ENCODE measurements at places on chromosomes 4 and X.

DNA sequence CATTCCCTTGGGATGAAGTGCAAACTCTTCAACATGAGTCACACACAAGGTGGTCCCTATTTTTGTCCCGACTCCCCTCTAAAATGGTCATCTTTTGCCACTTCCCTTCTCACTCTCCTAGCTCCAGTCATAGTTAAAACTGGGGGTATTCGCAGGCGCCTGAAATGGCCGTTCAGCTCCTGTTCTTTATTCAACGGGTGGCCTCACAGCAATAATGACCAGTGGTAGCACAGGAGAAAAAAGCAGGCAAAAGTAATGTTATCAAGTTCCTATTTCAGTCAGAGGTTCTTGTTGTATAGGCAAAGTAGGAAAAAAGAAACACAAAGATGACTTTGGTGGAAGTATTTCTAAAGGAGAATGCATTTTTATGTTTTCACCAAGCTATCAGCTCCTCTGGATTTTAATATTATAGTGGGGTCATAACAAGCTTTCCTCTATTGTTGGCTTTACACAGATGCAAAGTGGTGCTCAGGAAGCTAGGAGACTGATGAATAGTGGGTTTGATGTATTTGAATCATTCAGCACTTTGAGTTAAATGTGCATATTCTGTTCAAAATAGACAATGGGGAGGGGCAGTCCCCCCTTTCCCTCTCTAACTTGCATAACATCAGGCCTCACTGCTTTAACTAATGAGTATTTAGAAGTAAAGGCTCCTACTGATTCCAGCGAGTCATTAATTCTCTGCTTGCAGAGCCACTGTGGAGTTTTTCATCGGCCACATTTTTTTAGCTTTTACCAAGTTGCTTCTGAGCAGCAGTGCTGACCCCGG, 171.2 kb upstream of the NDP start:
- DNase-seq = no peak

- no peak for DNase-seq
Observed at GRCh38 chr4:156169011-156169410, 215.3 kb upstream of the CTSO start.

GRCh38 chrX:154374313-154375155, at the start of gene FLNA:
FLNA (minus strand) TSS chrX:154374634; CDS start chrX:154371245, 3,389 bp downstream.
- DNase-seq = no peak

- no peak for DNase-seq
Observed at GRCh38 chr4:171583790-171584189, 229.4 kb upstream of the GALNTL6 start.

- DNase-seq = no peak
Observed at GRCh38 chr4:54842656-54843055, 184.9 kb downstream of the KIT start.

DNA sequence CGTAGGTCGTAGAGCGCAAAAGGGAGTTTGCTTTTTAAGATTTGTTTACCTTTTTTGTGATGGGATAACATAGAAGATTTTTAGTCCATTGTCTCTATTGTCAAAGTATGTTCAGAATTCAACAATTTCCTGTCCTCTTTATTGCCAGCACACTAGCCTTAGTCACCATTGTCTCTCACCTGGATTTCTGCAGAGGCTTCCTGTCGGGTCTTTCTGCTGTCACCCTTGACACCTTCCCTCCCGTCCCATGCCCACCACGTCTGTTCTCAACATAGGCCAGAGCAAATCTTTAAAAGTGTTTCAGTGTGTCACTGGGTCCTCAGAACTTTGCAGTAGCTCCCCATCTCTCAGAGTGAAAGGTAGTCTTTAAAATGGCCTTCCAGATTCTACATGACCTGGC, 323.9 kb downstream of the TENM3 start:
- no peak for DNase-seq

GRCh38 chr4:126735294-126736132, 897.2 kb upstream of the INTU start:
- no peak for DNase-seq

DNA sequence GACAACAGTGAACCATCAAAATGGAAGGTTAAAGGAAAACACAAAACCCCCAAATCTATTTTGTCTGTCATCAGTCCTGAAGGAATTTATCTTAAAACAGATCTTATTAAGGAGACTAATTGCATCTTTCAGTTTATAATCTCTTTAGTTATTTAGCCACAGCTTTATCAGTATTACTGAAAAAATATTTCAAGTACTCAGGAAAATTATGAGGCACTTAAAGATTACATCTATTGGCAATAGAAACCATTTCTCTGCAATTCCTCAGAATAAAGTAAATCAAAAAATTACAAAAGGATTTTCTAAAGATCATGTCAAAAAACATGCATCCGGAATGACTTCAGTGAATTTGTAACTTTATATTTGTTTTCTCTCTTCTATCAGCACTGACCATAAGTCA, 35.2 kb downstream of the ANTXR2 start:
- DNase-seq = no peak

GRCh38 chrX:49958727-49959485, 36.5 kb downstream of the CLCN5 start:
- no peak for DNase-seq

DNA sequence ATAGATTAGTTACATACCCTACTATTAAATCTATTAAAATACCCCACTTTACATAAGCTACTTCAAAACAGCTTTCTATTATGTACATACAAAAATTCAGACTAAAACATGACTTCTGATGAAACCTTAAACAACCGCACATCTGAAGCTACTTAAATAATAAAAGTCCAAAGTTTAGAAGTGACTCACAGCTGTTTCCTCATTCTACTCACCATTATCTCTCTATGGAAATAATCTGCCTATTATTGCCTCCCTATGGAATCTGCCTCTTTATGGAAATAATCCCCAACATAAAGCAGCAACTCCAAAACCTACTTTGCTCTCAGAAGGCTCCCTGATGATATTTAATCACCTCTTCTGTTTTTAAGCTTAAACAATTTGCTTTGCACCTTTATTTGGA, 15.7 kb upstream of the BANK1 start:
- DNase-seq = no peak

DNA sequence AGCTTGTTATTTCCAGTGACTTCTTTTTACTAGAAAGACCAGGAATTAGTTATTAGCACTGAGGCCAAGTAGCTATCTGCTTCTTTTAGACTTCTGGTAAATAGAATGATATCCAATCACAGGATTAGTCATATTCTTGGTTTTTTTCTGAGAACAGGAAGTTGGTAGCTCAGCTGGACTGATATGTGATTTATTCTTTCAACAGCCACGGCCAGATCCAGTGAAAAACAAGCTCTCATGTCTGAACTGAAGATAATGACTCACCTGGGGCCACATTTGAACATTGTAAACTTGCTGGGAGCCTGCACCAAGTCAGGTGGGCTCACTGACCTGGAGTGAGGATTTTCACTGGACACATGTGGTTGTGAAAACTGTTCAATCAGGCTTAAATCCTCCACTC, 48.6 kb downstream of the PDGFRA start:
- no peak for DNase-seq

DNA sequence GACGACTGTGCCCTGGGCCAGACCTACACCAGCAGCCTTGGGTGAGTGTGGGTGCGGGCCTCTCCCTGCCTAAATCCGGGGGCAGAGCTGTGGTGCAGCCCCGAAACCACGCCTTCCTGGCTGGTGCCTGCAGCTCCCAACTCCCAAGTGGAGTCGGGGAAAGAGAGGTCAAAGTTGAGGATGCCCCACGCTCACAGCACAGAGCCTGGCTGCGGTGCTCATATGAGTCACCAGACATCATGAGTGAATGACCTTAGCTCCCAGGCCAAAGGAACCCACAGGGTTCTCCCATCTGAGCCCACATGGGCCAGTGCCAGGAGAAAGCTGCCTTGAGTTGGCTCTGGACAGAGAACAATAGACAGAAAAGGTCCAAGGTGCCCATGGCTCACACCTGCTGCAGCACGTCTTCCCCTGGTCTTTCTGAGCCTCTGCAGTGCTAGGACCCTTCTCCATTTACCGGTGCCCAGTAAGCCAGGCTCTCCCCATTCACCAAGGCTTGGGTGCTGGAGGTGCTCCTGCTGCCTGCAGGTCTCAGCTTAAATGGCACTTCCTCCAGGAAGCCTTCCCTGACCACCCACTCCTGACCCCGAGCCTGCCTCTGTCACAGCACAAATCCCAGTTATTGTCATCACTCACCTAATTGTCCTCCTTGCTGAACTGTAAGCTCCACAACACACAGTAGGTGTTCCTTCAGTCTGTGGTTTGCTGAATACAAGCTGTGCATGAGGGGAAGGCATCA, 224.2 kb downstream of the AFAP1 start:
- DNase-seq = no peak

GRCh38 chrX:50978920-50979682, 68.6 kb downstream of the BMP15 start:
- no peak for DNase-seq

GRCh38 chr4:104942990-104943743, 203.5 kb upstream of the TET2 start:
- DNase-seq = no peak

DNA sequence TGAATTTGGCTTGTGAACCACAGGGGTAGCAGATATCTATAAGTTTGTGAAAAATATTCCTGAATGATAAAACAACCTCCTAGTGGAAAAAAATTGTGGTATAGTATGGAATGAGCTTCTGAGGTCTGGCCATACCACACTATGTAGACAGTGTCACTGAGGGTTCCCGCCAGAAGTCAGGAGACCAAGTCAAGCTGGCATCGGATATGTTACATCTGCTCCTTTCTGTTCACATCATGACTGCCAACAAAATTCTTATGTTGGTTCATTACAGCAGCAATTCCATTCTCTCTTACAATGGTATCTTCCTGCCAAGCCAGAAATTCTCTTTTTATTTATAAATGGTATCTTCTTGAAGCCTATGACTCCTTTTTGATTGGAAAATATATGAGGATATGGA, 273.0 kb downstream of the PPP3CA start:
- no peak for DNase-seq

- no peak for DNase-seq
Observed at GRCh38 chr4:133637161-133637560, 488.1 kb downstream of the PCDH10 start.

DNA sequence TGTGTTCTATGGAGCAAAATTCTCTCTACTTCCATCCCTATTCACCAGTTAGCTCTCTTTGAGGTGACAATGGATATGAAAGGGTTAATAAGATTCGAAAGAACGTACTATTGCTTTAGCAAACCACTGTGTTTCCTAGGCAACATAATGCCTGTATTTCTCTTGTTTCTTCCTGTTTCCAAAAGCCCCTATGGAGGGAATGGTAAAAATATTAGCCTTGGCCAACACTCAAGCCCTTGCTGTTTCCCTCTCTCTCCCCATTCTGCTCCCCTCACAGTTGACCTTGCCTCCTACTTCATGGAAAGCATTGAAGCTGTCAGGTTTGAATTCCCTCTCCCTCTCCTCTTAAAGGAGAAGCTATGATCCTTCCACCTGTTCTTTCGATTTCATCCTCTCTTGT, 9.6 kb upstream of the PGRMC1 start:
- no peak for DNase-seq

DNA sequence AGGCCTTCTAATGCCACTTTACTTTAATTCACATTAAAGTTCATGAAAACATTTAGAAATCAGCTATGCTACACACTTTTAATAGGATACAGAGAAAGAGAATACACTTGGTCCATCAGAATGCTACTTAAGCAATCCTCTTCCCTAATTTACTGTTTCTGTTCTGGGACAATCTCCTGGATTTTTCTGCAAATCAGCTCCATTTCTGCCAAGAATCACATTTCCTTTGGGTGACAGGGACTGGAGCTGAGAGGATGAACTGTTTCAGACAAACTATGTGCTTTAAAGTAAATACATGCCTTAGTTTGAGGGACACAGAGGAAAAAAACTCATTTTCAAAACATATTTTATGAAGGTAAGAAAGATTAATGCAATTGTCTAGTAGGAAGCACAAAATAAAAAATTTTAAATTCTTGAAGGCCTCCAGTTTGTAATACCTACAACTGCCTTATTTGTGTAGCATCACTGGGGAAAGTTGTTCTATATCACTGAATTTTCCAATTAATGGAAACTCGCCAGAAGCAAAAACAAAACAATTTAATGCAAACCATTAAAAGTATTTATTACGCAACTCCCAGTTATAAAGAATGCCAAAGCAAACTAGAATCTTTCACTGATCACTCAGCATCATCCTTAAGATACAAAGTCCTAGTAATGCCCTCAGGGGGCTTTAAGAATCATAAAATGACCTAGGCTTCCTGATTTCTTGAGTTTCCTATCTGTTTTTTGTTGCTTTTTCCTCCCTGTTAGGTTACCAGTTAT, 36.3 kb downstream of the BCLAF3 start:
- no peak for DNase-seq

DNA sequence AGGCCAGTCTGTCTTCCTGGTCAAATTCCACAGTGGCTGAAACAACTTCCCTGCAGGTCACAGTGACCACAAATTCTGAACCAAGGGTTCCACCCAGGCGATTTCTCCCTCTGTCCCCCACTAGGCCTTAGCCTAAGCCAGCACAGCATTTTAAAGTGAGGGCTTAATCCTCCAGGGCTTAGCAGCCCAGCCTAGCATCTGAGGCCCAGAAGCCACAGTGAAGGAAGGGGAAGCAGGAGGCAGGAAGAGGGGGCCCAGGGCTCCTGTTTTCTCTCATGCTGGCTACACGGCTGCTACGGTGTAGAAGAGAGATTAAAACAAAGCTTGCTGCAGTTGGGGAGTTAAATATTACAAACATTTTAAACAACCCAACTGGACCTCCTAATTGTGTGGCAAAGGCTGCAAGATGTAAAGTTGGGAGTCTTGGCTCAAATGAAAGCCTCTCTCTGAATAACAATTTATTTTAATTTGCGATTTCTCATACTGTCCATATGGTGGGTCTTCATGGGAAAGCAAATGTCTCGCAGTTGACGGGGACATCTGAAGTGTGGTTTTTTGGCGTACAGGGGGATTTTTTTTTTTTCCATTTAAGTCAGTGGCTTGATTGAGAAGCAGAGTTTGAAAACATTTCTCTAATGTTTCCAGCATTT, 170.8 kb upstream of the RAI2 start:
- DNase-seq = no peak

- no peak for DNase-seq
Observed at GRCh38 chr4:72430050-72430449, 139.0 kb downstream of the ADAMTS3 start.

GRCh38 chr4:16496501-16496900, 270.2 kb upstream of the TAPT1 start:
- DNase-seq = no peak

DNA sequence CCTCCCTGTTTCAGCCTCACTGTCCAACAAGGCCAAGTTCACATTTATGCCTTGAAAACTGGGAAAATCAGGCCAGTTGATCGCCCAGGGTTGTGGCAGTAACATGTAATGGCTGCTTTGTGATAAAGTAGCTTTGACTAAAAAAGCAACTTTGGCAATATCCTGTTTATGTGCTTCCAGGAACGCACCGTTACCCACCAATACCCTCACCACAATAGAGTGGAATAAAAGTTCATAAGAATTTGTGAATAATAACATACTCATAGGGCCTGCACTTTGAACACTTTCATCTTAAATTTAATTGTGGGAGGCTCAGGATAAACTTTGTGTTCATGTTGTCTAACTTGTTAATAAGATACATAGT, 80.7 kb upstream of the MAML3 start:
- no peak for DNase-seq
